ENCODE measurements at places on chromosomes 1 and 21.

DNA sequence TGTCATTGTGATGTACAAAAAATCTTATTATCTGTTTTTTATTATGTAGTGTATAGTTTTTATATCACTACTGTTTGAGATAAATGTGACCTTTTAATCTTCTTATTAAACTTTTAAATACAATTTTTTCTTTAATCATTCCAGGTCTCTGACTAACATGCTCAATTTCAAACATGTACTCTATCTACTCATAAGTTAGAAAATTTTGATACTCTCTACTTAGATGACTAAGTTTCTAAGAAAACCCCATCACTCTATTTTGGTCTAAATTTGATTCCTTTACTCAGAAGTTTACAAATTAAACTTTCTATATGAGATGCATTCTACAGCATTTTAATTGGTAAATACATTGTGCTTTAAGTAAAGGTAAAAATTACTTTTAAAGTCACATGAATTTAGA lies 544.0 kb downstream of the PTBP2 start:
- DNase-seq: no peak

DNA sequence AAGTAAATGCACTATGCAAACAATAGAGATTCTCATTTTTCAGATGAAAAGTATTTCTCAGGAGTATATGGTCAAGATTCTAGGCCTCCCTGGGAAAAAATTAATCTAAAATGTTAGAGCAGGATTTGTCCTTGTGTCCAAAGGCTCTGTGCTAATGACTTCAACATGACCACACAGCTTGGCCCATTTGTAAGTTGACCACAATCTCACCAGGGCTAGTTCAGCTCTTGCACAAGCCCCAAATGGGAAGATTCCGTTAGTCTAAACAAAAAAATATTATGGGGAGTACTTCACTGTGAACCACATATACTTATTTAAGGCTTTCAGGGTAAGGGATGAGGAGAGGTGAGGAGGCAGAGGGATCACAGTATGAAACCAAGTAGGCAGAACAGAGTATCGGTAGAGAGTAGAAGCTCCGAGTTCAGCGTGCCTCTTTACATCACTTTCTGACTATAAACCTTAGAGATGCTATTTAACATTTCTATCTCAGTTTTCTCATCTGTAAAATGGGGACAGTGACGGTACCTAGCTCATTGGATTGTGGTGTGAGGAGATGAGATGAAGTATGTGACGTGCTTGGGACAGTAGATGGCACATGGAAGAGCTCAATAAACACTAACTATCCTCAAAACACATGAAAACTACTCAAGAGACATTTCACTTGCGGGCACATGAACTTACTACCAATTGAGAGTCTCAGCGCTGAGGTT lies 37.8 kb upstream of the CTTNBP2NL start:
- peak; percentile 23 for DNase-seq

DNA sequence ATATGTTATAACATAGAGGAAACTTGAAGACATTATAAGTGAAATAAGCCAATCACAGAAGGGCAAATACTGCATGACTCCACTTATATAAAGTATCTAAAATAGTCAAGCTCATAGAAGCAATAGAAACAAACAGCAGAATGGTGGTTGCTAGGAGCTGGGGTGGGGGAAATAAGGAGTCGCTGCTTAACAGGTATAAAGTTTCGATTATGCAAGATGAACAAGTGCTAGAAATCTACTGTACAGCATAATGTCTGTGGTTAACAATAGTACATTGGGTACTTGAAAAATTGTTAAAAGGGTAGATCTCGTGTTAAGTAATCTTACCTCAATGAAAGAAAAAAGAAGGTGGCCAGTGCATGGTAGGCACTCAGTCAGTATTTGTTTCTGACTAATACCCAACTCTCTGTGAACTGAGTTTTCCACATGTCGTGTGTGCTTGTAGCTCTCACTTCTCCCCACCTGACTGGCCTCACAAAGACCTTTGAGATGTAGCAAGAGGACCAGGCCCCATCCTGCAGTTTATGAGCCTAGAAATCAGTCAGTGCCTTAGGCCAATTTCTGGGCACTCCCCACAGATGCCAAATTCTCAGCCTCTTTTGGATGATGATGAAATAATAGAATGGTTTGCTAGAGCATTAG lies 14.7 kb upstream of the SPRR5 start:
- DNase-seq: no peak

- DNase-seq: peak; percentile 54
These were observed 89.8 kb upstream of the ARHGAP29 start for GRCh38 chr1:94327001-94327690.

DNA sequence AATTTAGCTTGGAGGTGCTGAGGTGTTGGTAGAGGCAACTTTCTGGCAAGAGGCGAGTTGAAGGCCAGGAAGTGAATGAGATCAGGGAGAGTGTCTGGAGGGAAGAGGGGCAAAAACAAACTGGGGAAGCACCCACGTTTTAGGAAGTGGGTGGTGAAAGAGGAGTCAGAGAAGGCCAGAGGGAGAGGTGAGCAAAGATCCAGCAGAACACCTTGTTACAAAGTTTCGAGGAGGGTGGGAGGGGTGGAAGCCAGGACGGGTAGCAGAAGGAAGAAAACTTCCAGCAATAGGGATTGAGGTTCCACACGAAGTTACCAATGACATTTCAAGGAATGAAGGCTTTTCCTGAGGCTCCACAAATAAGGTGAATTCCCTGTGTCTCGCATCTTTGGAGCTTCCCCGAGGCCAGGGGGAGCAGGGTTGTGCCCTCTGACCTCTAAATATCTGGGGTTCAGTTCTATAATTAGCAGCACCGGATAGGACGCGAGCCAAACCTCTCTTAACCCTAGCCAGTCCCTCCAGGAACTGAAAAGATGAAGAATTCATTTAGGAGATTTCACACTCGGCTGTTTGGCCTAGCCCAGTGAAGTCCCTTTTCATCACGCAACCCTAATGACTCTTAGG lies 578 bp upstream of the SESN2 start:
- no peak for DNase-seq

DNA sequence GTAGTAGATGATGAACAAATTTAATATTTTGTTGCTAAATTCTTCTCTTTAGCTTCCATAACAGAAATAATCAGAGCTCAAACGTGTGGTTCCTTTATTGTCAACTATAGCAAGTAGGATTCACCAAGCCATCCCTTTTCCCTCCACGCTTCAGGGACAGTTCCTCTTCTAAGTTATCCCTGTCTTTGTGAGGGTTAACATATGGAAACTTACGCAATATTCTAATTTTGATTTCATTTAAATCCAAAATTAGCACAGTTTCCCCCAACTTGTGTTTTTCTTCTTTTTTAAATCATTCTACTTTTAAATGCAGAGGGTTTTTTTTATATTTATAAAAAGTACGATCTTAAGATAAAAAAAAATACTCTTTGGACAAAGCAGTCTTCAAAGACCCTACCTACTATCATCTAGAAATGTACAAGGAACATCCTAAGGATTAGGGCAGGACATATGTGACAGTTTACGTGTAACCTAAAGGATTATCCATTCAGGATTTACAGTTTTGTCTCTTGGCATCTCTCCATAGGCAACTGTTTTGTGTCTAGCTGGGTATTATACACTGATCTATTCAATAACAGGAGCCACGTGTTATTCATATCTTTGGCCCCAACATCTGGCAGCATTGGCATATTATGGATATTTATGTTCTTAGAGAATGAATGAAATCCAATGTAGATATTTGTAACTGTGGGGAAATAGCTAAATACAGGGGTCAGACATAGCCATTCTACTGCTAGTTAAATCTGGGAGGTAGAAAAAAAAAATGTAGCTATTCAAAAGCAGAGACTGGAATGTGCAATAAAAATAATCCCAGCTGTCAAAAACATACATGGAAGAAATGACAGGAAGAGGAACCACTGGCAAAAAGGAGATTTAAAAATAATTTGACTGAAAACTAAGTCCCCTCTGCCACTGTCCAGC lies 272.9 kb downstream of the NEGR1 start:
- no peak for DNase-seq

DNA sequence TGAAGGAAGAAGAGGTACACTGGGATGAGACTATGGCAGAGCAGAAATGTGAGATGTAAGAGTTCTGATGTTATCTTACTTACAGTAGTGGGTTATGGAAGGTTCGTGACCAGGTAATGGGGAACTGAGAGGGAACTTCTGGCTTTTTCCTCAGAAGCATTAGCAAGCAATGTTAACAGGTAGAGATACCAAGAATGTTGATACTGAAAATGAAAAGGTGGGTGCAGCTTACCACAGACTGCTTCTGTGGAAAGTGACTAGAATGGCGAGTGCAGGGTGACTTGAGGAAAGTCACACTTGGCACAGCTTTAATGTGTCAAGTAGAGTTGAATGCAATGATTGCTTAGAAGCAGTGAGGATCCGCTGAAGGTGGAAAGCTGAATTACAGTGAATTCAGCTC lies 70.8 kb downstream of the PLA2G4A start:
- DNase-seq: no peak

- DNase-seq: no peak
These were observed 8.0 kb downstream of the HUNK start for GRCh38 chr21:31880816-31881215.

GRCh38 chr1:106998431-106999002 lies 58.0 kb upstream of the PRMT6 start:
- DNase-seq: no peak

- DNase-seq: no peak
These were observed 641.0 kb upstream of the CAMK1G start for GRCh38 chr1:208942394-208943130.

DNA sequence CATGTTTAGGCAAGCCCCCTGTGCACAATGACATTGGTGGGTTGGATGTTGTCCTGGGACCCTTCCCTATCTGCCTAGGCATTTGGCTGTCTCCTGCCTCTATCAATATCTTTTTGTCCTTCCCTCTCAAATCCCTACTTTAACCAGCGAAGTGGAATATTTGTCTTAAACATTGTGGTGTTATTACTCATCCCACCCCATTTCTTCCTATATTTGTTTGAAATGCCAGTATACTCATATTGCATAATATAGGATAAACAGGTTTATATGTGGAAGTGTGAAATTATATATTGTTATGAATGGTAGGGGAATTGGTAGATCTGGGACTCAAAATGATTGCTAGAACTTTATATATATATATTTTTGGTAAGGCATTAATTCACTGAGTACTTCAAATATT lies 80.0 kb downstream of the ADGRL2 start:
- DNase-seq: peak; percentile 17

DNA sequence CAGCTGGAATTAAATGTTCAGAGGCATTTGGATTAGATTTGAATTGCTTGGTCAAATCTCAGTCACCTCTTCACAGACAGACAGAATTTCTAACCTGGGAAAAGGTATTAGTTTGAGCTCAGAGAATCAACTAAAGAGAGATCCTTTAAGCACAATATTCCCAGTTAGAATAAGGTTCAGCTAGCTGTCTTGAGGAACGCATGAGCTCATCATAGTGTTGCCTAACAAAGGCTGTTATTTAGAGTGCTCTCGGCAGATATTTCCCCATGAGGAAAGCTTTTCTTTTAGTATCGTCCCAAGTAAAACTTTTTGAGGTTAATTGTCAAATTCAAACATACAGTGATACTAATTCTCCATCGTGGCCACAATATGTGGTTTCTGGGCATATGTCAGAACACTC lies 269.9 kb downstream of the HLX start:
- no peak for DNase-seq

DNA sequence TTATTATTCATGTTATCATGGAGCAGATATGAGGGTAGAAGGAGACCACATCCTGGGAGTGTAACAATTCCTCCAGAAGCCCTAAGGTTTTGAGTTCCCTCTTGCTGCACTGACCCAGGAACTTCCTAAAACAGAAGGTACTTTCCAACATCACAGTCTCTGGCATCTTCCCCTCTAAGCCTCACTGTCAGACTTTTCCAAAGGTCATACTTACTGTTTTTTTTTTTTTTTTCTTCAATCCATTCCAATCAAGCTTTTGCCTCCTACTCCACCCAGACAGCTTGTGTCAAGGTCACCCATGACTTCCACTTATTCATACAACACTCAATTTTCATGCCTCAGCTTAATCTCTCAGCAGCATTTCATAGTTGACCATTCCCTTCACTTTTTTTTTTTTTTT lies 18.4 kb upstream of the UQCRHL start:
- DNase-seq: no peak

GRCh38 chr1:234584926-234585325 lies 25.1 kb downstream of the IRF2BP2 start:
- DNase-seq: no peak

DNA sequence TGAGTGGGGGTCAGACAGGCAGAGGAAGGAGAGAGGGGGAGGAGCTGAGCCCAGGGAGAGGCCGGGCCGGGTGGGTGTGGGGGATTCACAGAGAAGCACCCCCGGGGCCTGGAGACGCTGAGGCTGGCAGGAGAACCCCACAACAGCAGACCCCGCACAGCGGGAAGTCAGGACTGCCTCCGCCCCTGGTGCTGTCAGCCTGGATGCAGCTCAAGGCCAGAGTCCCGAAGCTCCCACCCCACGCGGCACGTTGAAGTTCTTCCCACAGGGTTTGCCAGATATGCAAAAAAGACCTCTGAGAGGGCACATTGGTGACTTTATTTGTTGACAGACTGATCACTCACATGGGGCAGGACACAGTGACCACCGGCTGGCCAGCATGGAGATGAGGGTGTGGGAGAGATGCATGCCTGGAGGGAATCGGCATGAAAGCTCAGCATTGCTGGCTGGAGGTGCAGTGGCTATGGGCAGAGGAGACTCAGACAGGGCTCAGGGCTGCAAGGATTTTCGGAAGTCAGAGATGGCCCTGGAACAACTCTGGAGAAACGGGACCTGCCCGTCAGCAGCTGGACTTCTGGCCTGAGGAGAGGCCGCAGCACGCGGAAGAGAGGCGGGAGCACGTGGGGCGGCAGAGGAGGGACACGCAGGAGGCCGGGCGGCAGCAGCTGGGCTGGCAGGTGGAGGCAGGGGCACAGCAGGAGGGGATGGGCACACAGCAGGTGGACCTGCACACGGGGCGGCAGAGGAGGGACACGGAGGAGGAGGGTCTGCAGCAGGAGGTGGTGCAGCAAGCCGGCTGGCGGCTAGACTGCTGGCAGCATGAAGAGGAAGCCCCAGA lies 885 bp downstream of the KRTAP10-3 start:
- DNase-seq: no peak

GRCh38 chr1:24910751-24911650 lies 19.1 kb downstream of the RUNX3 start:
- DNase-seq: no peak

DNA sequence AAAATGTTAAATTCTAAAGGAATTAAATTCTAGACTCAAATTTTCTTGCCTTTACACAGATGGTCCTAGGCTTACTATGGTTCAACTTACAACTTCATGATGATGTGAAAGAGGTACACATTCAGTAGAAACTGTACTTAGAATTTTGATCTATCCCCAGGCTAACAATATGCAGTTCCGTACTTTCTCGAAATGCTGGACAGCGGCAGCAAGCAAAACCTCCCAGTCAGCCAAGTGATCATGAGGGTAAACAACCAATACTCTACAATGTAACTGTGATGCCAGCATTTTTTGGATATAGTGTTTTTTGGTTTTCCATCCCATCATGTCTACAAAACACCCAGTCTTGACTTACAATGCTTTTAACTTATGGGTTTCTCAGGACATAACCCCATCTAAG lies 25.7 kb downstream of the VAV3 start:
- no peak for DNase-seq
